Effector memory CD4-positive, alpha-beta T cell (primary cell): ENCODE measurements at places on chromosomes 2 and 18.

DNA sequence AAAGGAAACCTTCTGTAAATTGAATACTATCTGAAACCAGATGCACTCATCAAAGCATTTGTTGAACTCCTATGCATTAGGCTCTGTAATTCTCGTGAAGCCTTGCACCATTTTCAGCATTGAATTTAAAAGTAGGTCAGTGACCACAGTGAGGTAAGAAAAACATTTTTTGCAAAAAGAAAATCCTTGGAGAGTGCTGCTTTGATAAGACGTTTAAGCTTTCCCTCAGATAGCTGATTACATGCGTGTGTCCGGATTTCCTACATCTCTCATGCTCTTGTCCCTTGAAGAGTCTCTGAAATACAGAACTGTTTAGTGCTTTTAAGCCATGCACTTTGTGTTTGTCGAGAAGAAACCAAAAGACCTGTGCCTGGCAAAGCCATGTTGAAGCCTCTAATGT, 113.6 kb downstream of the FMNL2 start:
- no peak for DNase-seq

DNA sequence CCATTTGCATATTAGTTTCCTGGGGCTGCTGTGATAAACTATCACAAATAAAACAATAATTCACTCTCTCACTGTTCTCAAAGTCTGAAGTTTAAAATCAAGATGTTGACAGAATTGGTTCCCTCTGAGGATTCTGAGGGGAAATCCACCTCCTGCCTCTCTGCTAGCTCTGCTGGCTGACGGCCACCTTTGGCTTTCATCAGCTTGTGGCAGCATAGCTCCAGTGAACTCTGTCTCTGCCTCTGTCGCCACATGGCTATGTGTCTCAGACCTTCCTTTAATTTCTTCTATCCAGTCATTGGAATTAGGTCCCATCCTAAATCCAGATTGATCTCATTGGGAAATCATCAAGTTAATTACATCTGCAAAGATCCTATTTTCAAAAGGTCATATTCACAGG, 38.9 kb upstream of the TRIM43 start:
- DNase-seq, result no peak

DNA sequence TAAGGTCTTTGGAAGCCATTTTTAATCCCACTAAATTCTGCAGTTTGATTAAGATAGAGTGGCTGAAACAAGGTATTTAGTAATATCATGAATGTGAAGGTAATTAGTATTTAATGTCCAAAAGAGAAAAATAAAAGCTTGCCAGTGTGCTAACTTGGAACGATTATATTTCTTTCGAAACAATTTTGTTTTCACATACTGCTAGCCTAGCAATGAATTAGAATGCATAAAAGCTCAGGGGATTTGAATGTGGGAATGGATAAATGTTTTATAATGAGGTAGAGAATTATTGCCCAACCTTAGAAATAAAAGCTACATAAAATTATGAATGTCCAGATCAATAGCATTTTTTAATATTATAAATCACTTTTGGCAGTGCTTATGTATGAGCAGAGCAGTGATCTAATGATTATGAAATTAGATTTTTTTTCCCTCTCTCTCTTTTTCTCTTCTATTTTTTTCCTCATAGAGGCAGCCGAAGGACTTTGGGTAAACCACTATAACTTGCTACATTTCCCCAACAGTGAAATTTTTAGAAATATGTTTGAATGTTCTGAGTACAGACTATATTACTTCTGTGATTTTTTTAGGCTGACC, 75.5 kb downstream of the PLCL1 start:
- no peak for DNase-seq

DNA sequence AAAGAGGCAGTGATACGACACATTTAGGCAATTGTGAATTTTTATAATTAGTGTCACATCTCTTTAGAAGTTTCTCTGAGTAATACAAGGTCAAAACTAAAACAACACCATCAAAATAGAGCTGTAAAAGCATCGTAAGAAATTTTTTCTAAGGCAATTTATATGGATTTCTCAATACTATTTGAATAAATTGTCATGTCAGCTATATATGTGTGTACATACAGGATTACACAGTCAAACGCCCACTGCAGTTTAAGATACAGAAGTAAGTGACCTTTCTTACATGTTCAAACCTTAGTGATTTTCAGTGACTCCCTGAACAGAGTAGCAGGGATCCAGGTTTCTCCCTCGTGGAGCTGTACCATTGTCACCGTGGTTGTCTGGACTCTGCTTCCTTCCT, 129.1 kb upstream of the CBLN2 start:
- DNase-seq, result no peak

- DNase-seq, result no peak
Measured at GRCh38 chr2:239261356-239261755, 139.5 kb downstream of the HDAC4 start.

GRCh38 chr2:160232905-160233475, 32.9 kb upstream of the ITGB6 start:
- DNase-seq, result no peak

DNA sequence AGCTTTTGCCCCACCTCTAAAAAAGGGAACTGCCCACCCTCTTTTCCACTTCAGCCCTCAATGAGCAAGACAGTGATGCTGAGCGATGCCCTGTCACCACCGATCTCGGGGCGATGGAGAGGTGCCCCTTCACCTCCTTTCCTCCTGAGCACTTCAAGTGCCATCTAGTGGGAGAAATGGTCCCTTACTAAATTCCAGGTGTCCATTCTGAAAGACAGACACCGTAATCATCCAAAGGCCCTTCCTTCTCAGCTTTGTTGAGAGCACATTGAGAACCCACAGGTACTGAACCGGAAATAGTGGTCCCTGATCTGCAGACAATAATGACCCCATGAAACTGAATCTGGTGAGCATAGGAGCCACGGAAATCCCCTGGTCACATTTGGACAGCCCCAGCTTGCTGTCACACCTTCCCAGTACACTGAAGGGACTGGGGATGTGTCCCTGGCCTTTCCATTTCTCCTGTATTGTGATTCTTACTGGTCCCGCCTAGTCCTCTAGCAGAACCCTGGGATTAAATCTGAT, 38.5 kb downstream of the KCTD18 start:
- peak; percentile 16 for DNase-seq

DNA sequence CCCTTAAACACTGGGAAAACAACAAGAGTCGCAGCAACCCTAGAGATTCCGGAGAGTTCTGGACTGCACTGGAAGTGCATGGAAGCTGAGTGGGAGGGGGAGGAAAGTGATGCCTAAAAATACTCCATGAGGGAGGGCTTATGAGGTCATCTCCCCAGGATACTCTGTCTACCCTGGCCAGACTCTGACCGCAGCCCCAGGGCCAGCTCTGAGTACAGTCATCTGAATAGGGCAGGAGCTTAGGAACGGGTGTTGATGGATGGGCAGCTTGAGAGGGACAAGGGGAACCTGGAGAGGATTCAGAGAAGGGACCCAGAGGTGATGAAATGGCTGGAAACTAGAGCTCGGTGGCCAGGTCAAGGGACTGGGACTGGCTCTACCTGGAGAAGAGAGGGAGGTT, 79.3 kb upstream of the IGFBP5 start:
- DNase-seq, result no peak

GRCh38 chr2:235616885-235617284, 123.0 kb downstream of the AGAP1 start:
- DNase-seq, result no peak

DNA sequence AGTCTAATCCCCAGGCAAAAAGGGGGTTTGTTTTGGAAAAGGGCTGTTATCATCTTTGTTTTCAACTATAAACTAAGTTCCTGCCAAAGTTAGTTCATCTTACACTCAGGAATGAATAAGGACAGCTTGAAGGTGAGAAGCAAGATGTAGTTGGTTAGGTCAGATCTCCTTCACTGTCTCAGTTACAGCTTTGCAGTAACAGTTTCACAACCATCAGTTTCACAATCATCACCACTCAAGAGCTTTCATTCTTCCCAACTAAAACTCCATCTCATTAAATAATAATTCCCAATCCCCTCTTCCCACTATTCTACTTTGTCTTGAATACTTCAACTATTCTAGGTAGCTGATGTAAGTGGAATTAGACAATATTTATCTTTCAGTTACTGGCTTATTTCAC, 200.9 kb downstream of the NYAP2 start:
- no peak for DNase-seq

DNA sequence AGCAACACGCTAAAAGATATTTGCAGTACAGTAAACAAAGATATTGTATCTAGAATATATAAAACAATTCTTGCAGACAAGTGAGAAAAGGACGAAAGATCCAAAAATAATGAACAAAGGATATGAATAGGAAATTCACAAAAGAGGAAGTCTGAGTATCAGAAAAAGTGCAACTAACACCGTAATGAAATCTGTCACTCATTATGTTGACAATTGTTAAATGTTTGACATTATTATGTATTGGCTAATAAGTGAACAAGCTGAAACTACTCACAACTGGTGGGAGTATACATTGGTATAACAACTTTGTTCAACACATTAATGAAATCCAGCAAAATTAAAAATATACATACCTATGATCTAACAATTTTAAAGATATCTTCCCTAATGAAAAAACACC, 36.7 kb upstream of the ASXL3 start:
- no peak for DNase-seq

GRCh38 chr2:71662665-71663394, 209.5 kb downstream of the DYSF start:
- no peak for DNase-seq

DNA sequence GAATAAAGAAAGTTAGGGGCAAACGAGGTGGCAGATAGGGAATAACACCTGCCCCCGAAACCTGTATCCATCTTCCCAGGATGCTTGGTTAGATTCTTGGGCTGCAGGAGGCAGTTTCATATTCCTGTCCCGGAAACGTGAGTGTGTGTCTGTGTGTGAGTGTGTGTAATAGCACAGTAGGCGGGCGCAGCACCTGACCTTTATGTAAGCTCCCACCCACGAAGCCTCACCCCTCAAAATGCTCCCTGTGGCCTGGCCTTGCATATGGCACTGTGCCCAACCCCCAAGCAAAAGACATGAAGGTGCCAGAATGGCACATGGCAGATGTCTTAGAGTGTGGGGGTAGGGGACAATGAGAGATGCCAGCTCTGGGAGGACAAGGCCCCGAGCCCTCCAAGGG, 48.9 kb downstream of the EFR3B start:
- DNase-seq, result no peak

GRCh38 chr18:5975111-5976002, 80.0 kb upstream of the TMEM200C start:
- DNase-seq, result no peak

- no peak for DNase-seq
Measured at GRCh38 chr2:203500951-203501350, 34.1 kb downstream of the RAPH1 start.

- no peak for DNase-seq
Measured at GRCh38 chr2:101047774-101048173, 45.7 kb downstream of the RPL31 start.

DNA sequence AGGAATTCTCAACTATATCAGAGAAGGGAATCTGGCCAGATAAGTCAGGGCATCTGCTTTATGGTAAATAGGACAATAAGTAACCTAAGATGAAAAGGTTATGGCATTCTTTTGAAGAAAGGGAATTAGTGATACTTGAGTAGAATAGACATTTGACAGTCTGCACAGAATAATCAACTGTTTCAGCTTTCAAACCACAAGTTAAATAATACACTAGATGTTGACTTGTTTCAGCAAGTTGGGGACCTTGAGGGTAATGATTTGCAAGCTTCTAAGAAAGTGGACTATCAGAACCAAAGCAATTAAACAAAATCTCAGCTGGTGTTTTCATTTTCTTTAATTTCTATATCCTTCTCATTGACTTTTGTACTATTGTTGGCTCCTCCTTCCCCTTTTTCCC, 54.5 kb downstream of the SLC39A10 start:
- DNase-seq, result no peak

DNA sequence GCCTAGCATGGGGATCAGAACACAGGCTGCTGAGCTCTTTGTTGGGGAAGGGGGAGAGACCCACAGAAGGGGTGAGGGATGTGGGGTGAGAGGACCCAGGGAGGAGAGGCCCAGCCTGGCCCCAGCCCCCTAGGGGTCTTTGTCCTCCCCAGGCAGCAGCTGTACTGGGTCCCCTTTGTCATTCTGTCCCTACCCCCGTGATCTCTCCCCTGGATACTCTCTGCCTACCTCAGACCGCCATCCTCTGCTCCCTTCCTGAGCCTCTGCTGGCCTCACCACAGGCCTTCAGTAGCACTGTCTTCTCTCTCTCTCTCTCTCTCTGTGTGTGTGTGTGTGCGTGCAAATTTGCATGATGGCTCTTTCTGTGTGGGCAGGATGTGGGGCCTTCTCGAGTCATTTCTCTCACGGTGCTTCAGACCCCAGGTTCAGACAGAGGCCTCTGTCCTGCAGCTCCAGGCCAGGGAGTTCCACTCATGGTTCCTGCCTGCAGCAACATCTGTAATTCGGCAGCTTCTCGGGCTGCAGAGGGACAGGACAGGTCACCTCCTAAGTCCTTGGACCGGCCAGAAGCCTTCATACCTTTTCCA, 1.4 kb downstream of the PSD4 start:
- DNase-seq, result peak; percentile 53

- no peak for DNase-seq
Measured at GRCh38 chr18:77112747-77113092, 19.9 kb downstream of the MBP start.

DNA sequence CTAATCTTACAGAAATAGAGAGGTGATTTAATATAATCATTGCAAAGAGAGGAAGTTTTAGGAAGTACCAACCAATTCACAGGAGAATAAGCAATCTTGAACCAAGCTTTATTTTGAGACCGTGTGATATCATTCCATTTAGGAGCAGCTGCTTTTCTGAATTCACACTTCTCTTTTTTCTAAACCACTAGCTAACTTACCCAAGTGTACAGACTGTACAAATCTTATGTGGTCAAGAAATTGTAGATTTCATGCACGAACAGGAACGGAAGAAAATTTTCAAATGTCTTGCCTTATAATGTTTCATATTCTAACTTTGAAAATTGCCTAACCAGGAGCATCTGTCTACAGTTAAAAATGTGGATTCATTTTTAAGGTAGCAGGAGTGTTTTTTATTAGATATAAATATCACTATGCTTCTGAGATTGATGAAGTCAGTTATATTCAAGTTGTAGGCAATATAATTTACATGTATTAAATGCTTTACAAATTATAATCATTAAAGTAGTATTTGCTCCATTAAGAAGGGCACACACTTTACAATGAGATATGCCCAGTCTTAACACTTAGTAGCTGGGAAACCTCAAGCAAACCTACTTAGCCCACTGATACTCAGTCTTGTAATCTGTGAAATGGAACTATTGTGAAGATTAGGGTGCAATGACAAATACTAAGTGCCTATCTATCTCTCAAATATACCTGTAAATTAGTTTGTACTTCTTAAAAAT, 302.2 kb upstream of the STON1 start:
- no peak for DNase-seq

DNA sequence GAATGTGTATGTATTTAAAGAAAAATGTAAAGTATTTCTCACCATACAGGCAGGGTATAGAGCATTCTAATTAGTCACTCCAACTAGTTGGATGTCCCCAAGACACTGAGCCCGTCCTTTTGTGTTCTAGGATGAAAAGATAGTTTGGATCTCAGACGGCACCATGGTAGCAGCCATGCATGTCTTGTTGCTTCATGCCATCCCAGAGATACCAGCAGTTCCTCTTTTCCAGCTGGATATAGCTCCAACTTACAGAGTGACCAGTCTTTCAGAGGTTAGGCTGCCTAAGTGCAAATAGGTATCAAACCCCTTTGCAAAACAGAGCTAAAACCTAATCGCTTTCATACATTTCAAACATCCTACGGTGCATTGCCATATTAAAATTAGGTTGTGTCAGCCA, 275.3 kb downstream of the MTX2 start:
- DNase-seq, result no peak

GRCh38 chr2:132522901-132523300, 106.3 kb downstream of the GPR39 start:
- no peak for DNase-seq
